Mesothelial cell of epicardium (in vitro differentiated cells): ENCODE measurements at places on chromosomes 6 and 20. TPM values are rescaled to one million over a fixed set of nuclear protein-coding genes. Genes with fewer than 3 reads are reported as not detected.
A peak's percentile ranks its signal among the peaks of the same experiment; 100 is the strongest.

DNA sequence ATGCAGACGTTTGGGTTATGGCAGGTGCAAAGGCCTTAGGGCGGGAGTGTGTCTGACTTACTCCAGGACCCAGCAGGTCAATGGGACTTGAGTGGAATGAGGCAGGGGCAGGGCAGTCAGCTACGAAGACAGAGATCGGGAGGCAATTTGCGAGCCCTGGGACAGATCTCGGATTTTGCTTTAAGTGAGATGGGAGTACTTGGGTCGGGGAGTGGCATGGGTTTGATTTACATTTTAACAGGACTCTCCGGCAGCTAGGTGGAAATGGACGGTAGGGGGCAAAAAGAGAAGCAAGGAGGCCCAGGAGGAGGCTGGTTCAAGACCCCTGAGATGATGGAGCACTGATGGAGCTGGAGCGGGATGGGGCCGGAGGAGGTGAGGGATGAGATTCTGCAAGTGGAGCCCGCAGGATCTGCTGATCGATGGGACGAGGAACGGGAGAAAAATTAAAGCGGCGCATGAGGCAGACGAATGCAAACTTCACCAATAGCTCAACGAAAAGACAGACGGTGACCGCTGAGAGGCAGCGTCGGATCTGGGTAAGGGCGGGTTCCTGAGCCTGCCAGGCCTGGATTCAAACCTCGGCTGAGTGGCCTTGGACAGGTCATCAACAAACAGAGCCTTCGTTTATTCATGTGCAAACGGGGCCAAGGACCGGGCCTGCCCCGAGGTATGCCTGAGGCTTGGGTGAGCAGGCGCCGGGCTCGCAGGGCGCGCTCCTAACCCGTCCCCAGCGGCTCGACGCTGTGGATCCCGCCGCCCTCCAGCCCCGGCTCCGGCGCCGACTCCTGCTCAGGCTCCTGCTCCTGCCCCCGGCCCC lies 756 bp upstream of the RBCK1 start:
- DNase-seq, result peak; percentile 78

- no peak for DNase-seq
Measured at GRCh38 chr6:13742961-13743735, 31.5 kb upstream of the RANBP9 start.

DNA sequence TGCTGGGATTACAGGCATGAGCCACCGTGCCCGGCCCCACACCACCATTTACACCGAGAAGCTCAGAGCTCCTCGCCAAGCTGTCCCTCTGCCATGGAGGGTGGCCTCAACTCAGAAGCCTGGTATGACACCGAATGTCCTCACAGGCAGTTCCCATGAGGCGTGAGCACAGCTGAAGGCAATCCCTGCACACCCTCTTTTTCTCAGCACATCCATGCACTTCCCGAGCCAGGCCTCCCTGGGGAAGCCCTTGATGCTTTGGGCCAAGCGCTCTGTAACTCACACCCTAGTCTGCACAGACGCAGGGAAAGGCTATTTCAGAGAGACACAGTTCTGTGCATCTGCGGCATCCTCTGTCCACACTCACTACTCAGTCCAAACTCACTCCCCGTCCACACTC lies 18.4 kb downstream of the THBS2 start:
- no peak for DNase-seq

DNA sequence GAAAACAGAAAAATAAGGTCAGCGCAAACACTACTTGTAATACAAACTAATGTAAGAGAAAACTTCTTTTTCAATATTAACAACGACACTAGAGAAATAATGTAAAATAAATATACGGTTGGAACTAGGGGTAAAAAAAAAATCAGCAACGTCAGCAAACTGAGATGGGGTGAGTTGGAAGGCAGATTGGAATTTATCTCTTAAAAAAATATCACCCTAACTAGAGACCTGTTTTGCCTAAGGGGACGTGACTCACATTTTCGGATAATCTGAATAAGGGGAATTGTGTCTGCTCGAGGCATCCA lies 705 bp upstream of the UTRN start:
- DNase-seq, result no peak

DNA sequence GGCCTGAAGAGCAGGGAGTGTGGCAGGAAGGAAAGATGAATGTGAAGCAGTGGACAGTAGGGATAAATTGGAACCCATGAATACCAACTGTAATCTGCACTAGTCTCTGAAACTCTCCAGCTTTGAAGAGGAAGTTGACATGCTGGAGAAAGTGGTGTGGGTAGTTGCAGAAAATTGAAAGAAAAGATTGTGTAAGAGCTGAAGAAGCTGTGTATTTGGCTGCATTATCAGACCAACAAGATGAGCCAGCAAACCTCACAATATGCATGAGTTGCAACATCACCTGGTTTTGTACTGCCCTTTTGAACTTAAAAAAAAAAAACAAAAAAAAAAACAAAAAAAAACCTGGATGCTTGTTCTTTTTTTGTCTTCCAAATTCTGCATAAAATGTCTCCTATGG lies 921.9 kb upstream of the EYS start:
- DNase-seq, result no peak

- DNase-seq, result no peak
Measured at GRCh38 chr20:60961551-60961950, 290.5 kb upstream of the CDH4 start.

GRCh38 chr20:26324177-26324576 lies 627.5 kb upstream of the ZNF337 start:
- DNase-seq, result no peak

GRCh38 chr20:51665543-51666118 lies 102.6 kb downstream of the ATP9A start:
- no peak for DNase-seq

DNA sequence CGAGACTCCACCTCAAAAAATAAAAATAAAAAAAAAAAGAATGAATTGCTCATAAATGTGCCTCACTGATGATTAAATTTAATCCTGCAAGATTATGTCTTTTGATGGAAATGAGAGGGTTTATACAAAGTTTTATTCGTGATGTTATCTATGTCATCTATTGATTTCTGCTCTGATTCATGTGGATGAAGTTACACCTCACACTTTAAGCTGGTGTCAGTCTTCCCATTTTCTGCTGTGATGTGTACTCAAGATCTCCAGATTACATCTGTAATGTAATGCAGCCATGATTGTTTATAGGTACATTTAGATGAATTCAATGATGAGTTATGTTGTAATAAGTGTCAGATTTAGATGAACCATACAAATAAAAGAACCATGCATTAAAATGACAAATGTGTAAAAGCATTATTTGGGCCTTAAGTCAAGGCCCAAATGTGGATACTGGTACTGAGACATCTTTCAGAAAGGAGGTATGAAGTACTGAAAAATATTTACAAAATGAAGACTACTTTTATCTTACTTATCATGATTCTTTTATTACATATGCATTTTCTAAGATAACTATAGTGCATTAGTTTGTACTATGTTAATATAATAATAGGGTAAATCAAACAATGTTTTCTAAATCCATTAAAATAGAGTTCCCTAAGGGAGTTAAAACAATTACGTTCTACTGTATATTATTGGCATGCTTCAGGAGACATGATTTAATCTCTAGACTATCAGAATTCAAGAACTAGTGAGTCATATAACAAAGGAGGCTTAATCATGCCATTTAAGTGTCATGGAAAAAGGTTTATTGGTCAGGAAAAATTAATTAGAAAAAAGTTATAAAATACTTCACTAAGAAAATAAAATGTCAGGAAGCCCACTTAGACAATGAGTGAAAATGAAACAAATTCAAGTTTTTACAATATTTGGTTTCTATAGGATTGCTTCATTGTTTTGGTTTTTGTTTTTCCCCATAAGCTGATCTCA lies 34.5 kb downstream of the HCRTR2 start:
- DNase-seq, result no peak

Gene BACH2
- 34.1 to 36.1 TPM (median 34.1 TPM) in 3 replicates for total RNA-seq

Gene MEP1A
- total RNA-seq, result 0.16 TPM in 1 of 3 replicates, not detected in the others

Gene PNRC1
- 184 to 206 TPM (median 190 TPM) in 3 replicates for total RNA-seq

Gene SAMD5
- total RNA-seq, result 10.6 to 12.6 TPM (median 12.0 TPM) in 3 replicates

Gene COL9A3
- total RNA-seq, result 573 to 576 TPM (median 576 TPM) in 3 replicates

Gene OXT
- not detected in 3 replicates for total RNA-seq

Gene IL17F
- total RNA-seq, result not detected in 3 replicates
